ENCODE measurements at places on chromosomes 3 and 15.

DNA sequence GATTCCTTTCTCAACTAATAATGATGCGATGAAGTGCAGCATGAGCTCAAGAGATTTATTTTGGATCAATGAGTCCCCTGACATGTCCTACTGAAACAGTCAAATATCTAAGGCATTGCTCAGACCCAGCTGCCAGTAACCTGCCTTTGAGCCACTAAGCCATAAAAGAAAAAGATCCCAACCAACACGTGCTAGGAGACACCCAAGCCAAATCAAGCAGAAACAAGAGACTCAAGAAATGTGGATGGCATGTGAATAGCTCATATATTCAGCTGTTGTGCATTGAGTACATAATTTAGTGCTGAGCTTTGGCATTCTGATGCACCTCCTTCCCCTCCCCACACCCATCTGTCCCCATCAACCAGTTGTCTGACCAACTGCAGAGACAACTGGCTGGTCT is 29.2 kb downstream of the GJD2 start:
- no peak for DNase-seq

- DNase-seq = no peak
Observed at GRCh38 chr3:61724183-61724582, 162.8 kb downstream of the PTPRG start.

DNA sequence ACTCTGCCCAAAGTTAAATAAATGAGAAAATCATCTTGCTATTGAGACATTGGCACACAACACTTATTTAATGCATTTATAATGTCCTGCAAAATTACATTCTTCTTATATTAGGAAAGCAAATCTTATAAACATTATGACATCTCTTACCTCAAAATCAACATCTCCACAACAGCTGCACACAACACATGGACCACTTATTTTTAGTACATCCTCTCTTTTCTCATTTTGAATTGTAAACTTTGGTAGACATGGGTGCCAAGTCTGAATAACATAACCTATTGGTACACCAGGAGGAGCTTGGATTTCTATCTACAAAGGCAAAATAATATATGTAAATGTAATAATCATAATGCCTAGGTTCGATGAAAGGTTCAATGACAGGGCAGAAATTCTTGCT is 23.0 kb downstream of the PLSCR1 start:
- DNase-seq = no peak

DNA sequence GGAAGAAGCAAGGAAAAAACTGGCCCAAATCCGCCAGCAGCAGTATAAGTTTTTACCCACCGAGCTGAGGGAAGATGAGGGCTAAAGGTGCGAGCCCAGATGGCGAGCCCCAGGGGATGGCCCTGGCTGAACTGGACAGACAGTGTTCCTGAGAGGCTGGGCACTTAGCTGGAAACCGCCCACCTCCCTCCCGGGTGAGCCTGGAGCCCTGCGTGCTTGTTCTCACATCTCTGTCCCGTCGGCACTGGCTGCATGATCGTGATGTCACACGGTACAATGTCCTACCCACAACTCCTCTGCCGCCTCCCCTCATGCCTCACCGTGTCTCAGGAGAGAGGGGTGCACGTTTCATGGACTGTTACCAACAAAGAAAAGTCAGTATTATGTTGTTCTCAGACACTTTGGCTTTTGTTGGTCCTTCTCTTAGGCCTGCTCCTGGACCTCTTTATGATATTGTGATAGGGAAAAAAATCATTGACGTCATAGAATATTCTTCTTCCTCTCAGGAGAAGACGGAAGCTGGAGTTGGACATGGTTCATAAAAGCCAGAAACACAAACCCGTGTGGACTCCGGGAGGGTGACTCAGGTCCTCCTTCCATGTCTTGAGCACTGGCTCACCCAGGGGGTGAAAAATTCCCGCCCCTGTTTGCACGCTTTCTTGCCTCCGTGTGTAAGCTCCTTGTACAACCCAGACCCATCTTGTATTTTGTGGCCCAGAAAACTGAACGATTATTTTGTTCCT is 201.8 kb upstream of the TPM1 start:
- no peak for DNase-seq

DNA sequence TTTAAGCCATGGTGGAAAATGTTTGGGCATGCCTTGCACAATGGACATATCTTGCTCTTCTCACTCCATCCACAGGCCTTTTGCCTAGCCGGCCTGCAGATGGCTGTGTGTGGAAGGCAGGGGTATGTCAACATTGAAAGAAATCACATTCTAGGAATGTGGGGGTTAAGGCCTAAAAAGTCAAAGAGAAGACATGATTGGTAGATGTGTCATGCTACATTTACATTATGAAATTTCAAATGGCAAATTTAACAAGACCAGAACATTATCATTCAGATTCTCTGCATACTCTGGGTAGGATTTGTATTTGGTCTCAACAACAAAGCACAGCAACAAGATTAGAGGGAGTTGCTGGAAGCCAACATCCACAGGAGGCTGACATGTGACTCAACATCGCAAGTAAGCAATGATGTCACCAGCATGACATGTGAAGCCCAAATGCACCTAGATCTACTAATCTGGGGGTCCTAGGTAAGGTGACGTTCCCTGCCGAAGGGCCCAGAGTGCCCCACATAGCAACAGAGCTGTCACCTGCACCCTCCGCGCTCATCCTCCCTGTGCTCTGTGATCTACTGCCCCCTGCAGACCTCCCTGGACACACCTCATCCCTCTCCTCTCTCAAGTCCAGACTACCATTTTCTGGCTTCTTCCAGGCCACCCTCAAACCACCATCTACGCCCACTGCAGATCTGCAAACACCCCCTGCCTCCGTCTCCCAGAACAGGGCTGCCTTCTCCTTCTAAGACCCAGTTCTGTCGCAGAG is 39.4 kb downstream of the CLDN18 start:
- DNase-seq = no peak

DNA sequence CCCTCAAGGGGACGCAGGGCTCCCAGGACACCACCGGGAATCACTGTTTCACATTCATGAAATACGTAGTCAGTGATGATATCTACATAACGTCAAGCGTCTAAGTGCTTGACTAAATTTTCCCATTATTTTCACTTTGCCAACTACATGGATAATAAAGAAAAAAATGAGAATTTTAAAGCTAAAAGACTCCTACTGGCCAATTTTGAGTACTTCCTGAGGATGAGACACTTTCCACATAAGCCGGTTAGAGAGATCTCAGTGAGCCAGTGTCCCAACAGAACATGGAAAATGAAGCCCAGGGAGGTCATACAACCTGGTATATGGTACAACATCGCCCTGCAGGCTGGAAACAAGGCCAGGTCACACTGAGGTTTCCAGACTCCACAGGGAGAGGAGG is 928.1 kb downstream of the FHIT start:
- DNase-seq = no peak

DNA sequence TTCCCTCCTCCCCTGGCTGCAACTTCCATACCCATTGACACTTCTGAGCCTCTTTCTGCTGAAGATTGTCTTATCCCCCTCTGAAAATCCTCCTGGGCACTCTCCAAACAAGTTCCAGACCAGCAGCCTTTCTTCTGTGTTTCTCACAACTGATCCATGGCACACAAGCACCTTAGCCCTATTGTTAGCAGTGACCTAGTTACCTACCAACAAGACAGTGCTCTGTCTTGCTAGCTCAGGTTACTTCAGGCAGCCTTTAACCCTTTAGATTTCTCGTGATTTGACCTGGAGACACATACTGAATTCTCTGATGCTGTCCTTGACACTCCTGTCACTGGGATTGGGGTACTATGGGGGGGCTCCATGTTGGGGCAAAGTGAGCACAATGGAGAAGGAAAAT is 82.1 kb downstream of the GTF2E1 start:
- no peak for DNase-seq

DNA sequence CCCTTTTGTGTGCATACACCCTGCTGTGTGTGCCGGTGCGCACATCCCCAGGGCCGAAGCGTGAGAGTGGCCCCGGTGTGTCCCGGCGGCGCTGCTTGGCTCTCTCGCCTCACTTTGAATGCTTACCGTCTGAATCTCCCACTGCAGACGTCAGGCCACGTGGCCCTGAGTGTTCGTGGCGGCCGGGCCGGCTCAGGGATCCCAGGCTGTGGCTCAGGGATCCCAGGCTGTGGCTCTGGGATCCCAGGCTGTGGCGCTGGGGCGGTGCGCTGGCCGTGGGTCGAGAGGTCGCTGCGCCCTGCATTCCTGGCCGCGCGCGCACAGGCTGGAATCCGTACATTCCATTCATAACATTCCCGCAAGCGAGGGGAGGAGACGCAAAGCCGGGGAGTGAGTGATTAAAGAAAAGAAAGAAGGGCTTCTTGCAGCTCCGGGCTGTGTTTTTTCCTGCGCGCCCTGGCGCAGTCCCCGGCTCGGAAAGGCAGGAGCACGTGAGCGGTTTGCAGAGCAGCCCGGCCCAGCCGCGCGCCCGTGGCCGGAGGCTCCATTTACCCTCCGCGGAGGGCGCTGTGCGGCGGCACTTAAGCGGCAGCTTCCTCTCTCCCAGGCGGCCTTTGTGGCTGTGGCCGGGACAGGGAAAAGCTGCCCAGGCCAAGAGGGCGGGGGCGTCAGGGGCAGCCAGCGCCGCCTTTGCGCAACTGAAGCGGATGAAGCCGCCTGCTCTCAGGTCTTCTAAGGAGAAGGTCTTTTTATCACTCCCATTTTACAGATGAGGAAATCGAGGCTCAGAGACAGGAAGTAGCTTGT is 87.0 kb upstream of the ALDH1L1 start:
- no peak for DNase-seq

GRCh38 chr3:185527364-185527763 is 25.0 kb downstream of the LIPH start:
- DNase-seq = no peak

- no peak for DNase-seq
Observed at GRCh38 chr3:116288485-116288884, 156.8 kb downstream of the LSAMP start.

DNA sequence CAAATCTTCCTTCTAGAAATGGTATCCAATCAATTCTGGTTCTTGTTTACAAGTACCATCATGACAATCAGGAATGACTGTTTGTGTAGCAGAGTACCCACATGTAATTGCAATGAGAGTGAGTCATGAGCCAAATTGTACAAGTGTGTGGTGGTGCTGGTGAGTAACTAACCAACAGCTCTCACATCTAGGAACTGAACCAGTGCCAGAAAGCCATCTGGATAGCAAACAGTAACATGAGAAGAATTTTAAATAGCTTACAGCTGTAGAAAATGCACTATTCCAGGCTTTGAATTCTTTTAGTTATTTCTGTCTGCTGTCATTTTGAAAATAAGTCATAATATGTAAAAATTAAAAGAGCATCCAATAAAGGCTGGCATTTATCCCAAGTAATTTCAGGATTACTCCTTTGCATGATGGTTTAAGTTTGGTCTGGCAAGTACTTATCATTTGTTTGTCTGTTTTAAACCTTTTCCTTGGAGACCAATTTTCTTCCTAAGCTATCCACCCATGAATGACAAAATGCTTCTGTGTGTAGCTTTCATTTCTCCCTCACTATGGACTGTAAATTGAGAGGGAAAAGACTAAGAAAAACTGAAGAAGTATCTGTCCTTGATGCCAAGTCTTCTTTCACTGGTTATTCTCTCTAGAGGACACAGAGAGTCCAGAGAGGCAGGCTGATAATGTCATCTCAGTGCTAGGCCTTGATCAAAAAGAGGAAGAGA is 60.0 kb downstream of the PIK3CB start:
- DNase-seq = no peak

- DNase-seq = no peak
Observed at GRCh38 chr3:66035763-66036477, 2.8 kb downstream of the MAGI1 start.

GRCh38 chr3:31695280-31696008 is 162.7 kb downstream of the STT3B start:
- no peak for DNase-seq

- DNase-seq = no peak
Observed at GRCh38 chr3:168457954-168458539, 362.3 kb upstream of the GOLIM4 start.

GRCh38 chr3:195113536-195114425 is 157.2 kb downstream of the XXYLT1 start:
- no peak for DNase-seq

- no peak for DNase-seq
Observed at GRCh38 chr3:129501630-129502029, 26.8 kb upstream of the RHO start.

- no peak for DNase-seq
Observed at GRCh38 chr3:173653781-173654180, 256.2 kb downstream of the NLGN1 start.

DNA sequence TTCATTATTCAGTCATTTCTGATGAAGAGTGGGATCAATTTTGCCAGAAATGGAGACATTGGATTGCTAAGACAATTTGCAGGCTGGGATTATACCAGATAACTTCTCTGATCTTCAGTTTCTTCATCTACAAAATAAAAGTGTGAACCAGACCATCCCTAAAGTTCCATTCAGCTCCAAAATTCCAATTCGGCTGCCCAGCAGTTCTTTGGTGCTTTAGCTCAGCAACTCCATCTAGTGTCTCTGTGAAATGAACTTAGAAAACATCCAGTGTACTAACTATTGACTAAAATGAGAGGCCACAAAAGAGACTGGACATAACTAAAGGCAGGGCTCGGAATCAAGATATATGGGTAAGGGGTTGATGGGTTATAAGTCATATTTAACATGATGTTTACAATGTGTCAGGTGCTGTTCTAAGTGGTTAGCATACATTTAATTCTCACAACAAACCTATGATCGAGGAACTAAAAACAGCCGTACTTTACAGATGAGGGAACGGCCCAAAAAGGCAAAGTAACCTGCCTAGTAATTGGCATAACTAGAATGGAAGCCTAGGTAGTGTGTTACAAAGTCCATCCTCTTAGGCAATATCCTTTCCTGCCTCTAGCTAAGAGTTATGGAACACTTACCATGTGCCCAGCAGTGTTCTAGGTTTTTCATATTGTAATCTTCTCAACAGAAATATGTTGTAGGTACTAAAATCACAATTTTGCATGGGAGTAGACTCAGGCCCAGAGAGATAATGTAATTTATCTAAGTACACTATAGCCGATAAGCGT is 17.0 kb downstream of the THAP10 start:
- no peak for DNase-seq

- no peak for DNase-seq
Observed at GRCh38 chr3:124174476-124174875, 182.6 kb upstream of the ROPN1 start.

- DNase-seq = no peak
Observed at GRCh38 chr15:33104212-33104611, 90.3 kb downstream of the FMN1 start.

GRCh38 chr3:157347577-157348303 is 88.9 kb upstream of the PTX3 start:
- no peak for DNase-seq

- DNase-seq = no peak
Observed at GRCh38 chr3:125479091-125479490, 40.9 kb downstream of the SNX4 start.

GRCh38 chr15:90191794-90192509 is 9.2 kb upstream of the SEMA4B start:
- no peak for DNase-seq

- no peak for DNase-seq
Observed at GRCh38 chr3:195032106-195032759, 238.7 kb downstream of the XXYLT1 start.

DNA sequence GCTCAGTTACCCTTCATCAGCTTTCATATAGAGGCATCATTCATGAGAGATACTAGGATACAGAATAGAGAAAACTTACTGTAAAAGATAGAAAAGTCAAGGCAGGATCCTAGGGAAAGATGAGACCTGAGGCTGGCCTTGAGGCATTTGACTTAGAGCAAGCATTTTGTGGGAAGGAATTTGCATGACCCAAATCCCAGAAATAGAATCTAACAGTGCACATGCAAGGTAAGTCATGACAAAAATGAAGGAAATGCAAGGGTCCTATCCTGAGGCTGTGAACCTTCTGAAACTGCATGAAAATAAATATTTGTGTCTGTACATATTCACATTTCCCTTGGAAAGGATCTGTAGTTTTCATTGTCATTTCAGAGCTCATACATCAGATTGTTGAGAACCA is 122.3 kb downstream of the HCN4 start:
- DNase-seq = no peak

GRCh38 chr15:89117790-89118189 is 29.5 kb downstream of the ABHD2 start:
- no peak for DNase-seq

Measured in central memory CD8-positive, alpha-beta T cell (primary cell).